ENCODE measurements at places on chromosomes 12 and 14.

DNA sequence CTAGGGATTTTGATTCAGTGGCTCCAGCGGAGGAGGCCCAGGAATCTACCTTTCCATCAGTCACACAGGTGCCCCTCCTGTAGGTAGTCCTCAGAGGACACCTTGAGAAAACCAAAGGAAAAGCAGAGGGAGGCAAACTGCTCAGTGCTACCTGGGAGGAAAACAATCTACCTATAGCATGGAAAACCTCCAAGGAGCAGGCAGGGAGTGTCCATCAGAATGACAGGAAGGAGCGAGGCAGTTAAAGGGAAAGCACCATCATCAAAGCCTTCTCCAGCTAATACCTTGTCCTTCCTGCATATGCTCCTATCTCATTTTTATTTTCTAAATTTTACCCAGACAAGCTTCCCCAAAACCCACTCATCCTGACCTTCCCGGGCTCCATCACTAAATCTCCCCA, 25.4 kb downstream of the DPF3 start:
- DNase-seq = no peak

DNA sequence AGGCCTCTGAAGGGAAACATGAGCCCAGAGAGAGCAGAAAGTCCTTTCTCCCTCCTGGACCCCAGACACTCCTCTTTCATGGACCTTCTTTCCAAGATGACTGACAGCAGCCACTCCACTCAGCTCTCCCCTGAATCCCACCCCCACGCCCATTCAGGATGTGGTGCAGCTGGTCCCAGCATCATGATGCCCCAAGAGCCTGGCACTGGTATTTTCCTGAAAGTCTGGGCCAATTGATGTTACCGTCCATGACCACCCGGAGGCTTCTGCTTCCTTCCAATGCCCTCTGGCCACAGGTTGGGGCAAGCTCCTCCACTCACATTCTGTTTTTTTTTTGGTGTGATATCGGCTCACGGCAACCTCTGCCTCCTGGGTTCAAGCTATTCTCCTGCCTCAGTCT, 112.6 kb downstream of the CALM1 start:
- DNase-seq = no peak

DNA sequence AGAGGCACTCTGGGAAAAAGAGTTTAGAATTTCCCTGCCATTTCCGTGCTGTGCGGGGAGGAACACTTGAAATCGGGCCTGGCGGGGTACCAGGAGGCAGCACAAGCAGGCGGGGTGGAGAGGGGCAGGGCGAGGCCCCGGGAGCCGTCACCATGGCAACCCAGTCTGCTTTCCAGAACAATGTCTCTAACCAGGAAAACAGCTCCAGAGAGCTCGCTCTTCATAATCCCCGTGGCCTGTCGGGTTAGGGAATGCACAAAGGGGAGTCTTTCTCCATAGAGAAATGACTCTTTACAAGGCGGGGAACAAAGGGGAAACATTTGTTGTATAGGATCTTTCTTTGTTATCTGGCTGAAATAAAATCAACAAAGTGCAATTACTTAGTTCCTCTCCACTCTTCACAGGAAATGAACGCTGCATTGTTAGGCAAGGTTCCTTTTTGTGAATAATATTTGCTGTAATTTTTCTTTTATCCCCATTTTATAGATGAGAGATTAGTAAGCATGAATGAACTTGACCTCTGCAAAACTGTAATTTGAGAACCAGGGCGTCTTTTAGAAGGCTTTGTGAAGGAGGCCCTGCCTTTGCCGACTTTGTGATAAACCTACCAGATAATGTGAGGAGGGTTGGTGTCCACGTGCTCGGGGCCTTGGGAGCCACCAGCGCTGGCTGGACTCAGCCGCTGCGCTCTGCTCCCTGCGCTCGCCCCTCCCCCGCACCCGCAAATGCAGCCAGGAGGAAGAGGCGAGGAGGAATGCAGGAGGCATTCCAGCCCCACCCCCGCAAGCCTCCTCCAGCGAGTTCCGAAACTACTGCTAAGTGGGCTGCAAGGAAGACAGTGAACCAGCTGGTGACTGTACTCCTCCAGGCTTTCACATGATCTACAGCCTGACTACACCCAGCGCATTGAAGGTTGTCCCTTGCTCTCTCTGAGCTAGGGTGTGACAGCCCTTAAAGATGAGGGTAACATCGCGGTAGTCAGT, 105.2 kb upstream of the ATF7IP start:
- DNase-seq = peak; percentile 93

DNA sequence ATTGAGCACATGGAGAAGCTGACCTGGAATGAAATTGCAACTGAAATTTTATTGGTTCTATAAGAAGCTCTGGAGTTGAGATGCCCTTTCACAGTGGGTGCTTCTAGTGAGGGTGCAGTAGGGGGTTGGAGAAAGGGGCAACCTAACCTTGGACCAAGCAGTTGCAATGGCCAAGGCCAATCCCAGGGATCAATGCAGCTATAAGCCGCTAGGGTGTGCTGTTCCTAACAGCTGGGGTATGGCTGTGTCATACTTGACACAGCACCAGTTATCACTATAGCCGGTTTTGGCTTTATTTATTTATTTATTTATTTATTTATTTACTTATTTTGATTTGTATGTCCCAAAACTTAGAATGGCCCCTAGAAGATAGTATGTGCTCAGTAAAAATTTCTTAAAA, 505.9 kb downstream of the FLRT2 start:
- peak; percentile 19 for DNase-seq

GRCh38 chr14:35047976-35048513, 2.0 kb downstream of the FAM177A1 start:
- DNase-seq = no peak

DNA sequence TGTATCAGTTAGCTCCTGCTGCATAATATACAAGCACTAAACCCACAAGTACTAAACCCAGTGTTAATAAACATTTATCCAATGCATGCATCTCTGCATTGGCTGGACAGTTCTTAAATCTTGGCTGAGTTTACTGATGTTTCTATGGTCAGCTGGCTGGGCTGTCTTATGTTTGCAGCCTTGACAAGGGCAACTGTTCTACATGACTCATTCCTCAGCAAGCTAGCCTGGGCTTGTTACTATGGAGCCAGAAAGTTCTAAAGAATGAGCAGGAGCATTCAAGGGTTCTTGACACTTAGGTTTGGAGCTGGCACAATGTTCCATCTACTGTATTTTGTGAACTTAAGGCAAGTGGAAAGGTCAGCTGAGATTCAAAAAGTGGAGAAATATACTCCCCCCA, 199.1 kb downstream of the GLT1D1 start:
- no peak for DNase-seq

- DNase-seq = peak; percentile 53
These were observed 4.3 kb upstream of the TRAF3 start for GRCh38 chr14:102772781-102773570.

DNA sequence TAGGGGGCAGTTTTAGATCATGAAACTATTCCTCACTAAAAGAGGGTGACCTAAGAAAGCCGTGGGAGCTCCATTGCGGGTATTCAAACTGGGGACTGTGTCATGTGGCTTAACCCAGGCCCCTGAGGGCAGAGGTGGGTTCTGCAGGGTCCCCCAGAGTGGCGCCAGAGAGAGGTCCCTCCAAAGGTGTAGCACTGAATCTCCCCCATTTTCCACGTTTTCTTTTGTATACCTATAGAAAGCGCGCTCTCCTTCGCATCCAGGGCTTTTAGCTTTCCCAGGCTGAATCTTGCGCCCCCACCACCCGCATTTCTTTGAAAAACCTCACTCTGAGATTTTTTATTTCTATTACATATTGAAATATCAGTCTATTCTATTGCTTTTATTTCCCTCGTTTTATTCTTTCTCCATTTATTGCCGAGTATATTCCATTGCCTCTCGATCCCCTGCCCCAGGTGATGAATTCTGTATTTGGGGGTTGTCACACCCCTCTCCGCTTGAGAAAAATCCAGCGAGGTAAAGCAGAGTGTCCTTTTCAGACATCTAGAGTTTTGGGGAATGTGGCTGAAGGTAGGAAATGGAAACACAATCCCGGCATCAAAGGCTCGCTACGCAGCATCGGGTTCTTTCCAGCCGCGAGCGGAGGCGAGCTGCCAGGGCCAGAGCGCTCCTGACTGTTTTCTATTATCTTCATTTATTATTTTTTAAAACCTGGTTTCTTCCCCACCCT, 870 bp upstream of the HOXC13 start:
- DNase-seq = no peak

DNA sequence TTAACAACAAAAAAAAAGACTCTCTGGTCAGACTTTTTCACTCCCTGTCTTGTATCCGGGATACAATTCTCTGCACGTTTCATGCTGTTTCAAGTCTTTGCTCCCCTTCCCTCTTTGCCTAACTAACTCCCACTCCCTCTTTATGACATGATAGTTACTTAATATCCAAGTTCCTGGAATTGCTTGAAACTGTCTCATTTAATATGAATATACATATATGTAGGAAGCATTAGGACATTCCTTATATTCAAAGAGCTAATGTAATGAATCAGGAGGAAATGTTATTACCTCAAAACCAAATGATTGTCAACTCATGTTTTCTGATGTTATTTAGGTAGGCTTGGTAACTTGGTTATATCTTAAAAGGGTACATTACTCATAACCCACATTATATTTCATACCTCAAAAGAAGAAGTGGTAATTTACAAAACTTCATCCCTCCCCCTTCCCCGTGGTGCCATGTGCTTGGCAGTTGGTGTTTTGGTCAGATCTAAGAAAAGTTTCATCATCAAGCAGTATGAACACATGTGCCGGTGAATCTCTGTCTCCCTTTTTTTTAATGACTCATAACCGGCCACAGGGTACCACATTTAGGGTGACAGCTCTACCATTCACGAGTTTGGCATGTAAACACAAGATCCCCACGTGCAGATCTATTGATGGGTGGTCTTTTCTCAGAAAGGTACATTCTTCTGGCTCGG, 56.5 kb downstream of the HCAR2 start:
- peak; percentile 98 for DNase-seq

DNA sequence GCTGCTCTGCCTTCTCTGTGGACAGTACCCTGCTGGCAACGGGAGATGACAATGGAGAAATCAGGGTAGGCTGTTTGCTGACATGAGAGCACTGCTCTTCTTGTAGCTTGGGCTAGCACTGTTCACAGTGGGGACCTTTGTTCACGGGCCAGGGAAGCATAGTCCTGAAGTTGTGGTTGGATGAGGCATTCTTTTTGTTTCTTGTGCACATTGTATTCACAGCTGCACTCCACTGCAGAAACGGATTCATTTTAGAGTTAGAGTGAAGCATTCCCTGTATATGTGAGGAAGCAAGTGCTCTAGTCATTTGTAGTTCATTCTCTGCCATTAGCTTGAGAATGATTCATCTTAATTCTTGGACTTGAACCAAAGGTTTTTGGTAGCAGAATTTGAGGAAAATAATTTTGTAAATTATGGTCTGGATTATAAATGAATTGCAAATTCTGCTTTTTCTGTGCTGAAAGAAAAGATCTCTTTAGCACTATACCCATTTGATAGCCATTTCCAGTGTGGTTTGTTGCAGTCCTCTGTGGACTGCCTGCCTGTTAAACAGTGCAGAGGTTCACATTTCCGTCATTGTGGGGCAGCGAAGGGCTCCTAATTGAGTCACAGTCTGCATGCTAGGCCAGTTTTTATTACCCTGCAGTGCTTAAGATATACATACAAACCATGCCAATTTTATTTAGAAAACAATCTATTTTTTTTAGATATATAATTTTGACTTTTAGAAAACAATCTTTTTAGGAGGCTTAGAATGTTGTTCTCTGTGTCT, 80.6 kb downstream of the APAF1 start:
- DNase-seq = peak; percentile 64

GRCh38 chr14:36916668-36917067, 255.0 kb downstream of the PAX9 start:
- no peak for DNase-seq

DNA sequence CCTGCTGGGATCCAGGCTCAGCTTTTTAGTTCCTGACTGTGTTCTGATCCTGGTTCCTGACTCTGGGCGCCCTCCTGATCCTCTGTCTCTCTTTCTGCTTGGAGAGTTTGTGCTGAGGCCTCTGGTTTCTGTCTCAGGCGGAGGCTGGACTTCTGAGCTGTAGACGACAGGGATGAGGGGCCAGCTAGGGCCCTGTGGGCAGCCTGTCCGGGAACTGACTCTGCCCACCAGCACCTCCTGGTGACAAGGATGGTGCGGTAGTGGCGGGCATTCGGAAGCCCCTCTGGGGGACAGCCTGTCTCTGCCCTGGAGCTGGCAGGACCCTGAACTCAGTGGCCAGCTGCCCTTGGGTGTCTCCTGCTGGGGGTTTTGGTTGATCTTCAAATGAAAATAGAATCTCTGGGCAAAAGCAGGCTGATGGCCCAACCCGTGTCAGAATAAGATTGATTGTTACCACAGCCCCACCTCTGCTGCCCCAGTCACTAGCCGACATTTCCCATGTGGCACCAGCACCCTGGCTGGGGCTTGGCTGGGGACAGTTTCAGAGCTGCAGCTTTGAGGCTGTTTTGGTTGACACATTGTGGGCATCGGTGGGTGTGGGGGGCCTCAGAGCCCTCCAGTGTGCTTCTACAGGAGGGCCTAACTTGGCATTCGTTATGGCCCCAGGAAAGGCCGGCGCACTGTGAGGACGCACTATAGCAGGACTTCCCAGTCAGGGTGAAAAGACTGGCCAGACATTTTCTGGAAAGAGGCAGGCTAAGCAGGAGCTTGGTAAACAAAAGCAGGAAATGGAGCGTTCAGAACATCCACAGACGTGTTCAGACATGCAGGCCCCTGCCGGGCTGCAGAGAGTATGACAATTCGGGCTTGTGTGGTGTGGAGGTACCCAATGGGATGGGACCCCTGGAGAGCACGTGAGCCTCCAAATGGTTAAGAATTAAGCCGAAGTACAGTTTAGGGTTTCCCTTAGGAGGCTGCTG, 16.2 kb downstream of the KRT80 start:
- no peak for DNase-seq

Measured in ELR (cell line).